ENCODE measurements at places on chromosomes 4 and X.

GRCh38 chrX:110123331-110123782, 120.4 kb downstream of the TMEM164 start:
- DNase-seq: no peak

- DNase-seq: no peak
Measured at GRCh38 chrX:11426712-11427452, 133.7 kb downstream of the AMELX start.

DNA sequence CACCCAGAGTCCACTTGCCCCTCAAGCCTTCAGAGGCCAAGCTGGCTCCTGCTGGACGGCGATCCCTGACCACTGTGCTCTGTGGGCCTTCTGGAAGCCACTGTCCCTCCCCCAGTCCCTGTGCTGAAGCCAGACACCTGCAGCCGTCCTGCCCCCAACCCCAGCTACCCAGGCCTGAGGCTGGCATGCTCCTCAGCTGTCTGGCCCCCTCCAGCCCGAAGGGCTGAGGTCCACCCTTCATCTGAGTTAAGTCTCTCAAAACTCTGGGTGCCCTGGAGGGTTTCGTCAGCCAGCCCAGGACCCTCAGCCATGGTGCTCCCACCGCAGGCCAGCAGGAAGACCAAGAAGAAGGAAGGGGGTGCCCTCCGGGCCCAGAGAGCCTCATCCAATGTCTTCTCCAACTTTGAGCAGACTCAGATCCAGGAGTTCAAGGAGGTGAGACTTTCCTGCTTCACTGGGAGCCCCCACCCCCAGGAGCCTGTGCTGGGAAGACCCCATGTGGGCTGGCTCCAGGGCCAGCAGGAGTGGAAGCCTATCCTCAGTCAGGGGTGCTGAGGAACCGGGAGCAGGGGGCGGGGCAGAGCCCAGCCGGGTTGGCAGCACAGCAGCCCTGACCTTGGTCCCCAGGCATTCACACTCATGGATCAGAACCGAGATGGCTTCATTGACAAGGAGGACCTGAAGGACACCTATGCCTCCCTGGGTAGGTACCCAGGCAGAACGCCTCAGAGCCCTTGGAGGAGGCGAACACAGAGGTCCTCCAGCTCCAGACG, 4.2 kb downstream of the MYL5 start:
- DNase-seq: no peak

GRCh38 chr4:93749292-93749761, 79.2 kb upstream of the ATOH1 start:
- DNase-seq: no peak

GRCh38 chr4:176303938-176304337, 15.8 kb upstream of the SPCS3 start:
- no peak for DNase-seq

- no peak for DNase-seq
Measured at GRCh38 chr4:13529128-13529919, 15.0 kb downstream of the NKX3-2 start.

DNA sequence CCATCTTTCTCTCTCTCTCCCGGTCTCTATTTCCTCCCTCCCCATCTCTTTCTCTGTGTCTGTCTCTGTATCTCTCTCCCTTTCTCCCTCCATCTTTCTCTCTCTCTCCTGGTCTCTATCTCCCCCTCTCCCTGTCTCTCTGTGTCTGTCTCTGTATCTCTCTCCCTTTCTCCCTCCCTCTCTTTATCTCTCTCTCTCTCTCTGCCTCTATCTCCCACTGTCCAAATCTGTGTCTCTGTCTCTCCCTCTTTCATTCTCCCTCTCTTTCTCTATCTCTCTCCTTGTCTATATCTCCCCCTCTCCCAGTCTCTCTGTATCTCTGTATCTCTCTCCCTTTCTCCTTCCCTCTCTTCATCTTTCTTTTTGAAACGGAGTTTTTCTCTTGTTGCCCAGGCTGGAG, 23.6 kb downstream of the IL3RA start:
- no peak for DNase-seq

DNA sequence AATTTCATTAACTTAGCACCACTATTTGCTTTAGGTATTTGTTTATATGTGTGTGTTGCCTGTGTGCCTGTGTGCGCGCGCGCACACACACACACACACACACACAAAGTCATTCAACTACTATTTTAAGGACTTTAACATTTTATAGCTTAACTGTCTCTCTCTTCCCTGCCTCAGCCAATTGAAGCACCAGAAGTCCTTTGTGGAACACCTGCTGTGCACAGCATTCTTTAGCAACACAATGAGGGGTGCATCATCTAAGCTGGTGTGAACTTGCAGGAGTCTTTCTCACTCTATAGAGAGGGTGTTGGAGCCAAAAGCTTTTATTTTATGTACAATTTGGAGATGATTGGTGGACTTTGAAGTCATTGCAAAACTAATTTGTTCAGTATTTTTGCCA, 31.3 kb downstream of the SLIT2 start:
- no peak for DNase-seq

- no peak for DNase-seq
Measured at GRCh38 chrX:13669246-13669737, 16.4 kb downstream of the TCEANC start.

DNA sequence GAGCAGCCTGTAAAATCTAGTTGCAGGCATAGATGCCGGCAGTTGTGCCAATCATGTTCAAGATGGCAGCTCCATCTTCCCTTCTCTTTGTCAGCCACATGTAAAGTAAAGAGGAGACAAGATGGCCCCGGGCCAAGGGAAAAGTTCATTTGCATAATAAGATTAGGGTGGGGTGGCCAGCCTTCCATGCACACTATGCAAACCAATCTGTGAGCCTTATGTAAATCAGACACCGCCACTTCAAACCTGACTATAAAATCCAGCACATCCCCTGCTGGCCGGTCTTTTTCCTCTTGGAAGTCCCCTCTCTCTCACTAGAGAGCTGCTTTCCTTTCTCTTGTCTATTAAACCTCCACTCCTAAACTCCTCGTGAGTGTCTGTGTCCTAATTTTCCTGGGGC, 78.9 kb upstream of the CBR4 start:
- DNase-seq: no peak

- DNase-seq: no peak
Measured at GRCh38 chrX:136731207-136731782, 49.4 kb downstream of the ARHGEF6 start.

- DNase-seq: no peak
Measured at GRCh38 chr4:26126994-26127393, 193.8 kb upstream of the RBPJ start.

DNA sequence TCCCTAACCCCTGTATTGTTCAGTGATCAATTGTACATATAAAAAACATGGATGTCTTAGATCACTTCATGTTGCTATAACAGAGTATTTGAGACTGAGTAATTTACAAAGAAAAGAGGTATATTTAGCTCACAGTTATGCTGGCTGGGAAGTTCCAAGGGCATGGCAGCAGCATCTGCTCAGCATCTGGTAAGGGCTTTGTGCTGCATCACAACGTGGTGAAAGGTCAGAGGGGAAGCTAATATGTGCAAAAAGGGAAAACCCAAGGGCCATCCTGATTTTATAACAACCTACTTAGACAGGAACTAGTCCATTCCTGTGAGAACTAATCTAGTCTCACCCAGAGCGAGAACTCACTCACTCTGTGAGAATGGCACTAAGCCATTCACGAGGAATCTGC, 128.2 kb upstream of the OTUD4 start:
- DNase-seq: no peak

DNA sequence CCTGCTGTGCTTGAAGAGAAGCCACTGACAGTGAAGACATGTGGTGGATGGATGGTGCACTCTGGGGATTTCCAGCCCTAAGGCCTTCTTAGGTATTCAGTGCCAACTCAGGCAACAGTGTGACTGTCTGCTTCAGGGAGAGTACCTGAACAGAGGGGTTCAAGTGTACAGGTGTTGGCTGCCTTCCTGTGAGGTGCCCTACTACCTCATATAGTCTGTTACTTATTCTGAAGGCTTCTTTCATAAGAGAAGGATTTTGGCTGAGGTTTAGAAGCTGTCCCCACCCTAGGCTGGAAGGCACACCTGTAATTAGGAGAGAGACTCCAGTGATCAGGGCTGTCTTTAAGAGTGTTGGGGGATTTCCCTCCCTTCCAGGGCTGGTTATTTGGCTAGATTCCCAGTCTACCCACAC, 1.8 kb downstream of the FTHL17 start:
- DNase-seq: no peak

- DNase-seq: no peak
Measured at GRCh38 chr4:142463206-142463605, 382.9 kb downstream of the INPP4B start.

- DNase-seq: no peak
Measured at GRCh38 chr4:168496834-168497233, at the start of gene PALLD. Gene PALLD, plus strand, starts transcription at chr4:168497052.

- no peak for DNase-seq
Measured at GRCh38 chr4:40923316-40924095, 173.8 kb downstream of the NSUN7 start.

- no peak for DNase-seq
Measured at GRCh38 chrX:31123335-31123734, 51.5 kb upstream of the FTHL17 start.

DNA sequence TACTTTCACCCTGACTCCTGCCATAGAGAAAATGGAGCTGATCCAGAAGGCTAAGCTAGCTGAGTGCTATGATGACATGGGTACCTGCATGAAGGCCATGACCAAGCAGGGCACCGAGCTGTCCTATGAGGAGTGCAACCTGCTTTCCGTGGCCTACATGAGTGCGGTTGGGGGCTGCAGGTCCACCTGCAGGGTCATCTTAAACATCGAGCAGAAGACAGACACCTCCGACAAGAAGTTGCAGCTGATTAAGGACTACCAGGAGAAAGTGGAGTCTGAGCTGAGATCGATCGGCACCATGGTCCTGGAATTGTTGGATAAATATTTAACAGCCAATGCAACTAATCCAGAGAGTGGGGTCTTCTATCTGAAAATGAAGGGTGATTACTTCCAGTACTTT, 438.0 kb downstream of the TMA16 start:
- no peak for DNase-seq

GRCh38 chr4:2485956-2486355, 17.1 kb downstream of the RNF4 start:
- no peak for DNase-seq

DNA sequence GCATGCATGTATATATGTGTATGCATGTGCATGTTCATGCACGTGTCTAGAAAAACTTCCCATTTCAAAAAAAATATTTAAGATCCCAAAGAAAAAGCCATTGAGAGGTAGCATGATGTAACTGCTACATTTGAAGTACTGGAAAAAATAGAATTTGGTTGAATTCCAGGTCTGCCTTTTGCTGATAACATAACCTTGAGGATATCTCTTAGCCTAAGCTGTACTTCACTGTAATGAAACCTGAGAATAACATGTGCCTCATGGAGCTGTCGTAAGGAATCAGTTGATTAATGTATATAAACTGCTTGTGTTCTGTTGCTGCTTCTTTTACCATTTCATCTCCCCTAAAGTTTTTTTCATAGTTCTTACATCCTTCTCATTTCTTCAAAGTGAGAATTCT, 351.8 kb downstream of the GRIA2 start:
- DNase-seq: no peak

- no peak for DNase-seq
Measured at GRCh38 chrX:36087366-36087765, 167.8 kb downstream of the CFAP47 start.

GRCh38 chr4:169397762-169398161, 127.0 kb upstream of the SH3RF1 start:
- DNase-seq: no peak

- no peak for DNase-seq
Measured at GRCh38 chr4:23838131-23838530, 51.7 kb downstream of the PPARGC1A start.

- no peak for DNase-seq
Measured at GRCh38 chr4:151034829-151035228, 19.7 kb upstream of the LRBA start.

DNA sequence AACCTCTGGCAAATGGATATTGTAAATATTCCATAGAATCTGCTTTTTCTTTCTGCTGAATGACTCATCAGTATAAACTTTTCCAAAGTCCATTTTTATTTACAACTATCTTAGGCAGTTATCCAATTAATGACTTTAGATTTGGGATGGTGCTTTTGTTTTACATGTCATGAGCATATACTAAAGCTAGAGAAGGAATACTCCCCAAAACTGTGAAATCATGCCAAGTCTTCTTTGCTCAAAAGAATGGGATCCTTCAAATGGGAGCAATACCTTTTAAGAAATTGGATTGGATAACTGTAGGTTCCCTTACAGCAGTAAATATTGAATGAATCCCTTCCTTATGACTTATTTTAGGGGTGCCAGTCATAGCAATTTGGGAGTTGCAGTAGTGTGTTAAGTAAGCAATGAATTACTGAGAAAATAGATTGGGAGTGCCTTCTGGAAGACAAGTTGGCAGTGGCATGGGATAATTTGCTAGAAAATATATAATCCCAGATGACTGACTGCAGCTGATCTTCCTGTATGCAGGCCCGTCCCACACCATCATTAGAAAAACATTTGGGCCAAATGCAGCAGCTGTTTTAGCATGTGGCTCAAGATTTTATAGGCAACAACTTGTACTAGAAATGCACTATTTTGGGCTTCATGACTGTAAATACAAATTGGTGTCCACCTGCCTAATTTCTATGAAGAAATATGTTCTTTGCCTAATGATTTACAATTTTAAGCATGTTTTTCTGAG, 2.8 kb downstream of the TMPRSS11D start:
- no peak for DNase-seq

DNA sequence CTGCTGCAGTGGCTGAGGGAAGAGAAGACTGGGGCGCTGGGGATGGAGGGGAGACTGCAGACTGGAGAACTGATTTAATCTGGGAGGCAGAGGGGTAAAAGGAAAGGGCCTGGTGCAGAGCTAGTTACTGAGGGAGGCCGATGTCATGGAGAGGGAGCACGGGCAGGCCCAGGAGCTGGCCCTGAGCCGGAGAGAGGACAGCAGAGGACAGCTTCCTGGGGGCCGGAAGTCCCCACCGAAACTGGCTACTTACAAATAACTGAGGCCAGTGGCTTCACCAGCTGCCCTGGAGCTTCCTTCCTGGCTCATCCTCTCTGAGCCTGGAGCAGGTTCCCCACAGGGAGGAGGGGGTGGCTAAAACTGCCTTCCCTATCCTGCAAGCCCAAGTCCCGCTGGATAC, 26.9 kb downstream of the NSG1 start:
- DNase-seq: no peak

DNA sequence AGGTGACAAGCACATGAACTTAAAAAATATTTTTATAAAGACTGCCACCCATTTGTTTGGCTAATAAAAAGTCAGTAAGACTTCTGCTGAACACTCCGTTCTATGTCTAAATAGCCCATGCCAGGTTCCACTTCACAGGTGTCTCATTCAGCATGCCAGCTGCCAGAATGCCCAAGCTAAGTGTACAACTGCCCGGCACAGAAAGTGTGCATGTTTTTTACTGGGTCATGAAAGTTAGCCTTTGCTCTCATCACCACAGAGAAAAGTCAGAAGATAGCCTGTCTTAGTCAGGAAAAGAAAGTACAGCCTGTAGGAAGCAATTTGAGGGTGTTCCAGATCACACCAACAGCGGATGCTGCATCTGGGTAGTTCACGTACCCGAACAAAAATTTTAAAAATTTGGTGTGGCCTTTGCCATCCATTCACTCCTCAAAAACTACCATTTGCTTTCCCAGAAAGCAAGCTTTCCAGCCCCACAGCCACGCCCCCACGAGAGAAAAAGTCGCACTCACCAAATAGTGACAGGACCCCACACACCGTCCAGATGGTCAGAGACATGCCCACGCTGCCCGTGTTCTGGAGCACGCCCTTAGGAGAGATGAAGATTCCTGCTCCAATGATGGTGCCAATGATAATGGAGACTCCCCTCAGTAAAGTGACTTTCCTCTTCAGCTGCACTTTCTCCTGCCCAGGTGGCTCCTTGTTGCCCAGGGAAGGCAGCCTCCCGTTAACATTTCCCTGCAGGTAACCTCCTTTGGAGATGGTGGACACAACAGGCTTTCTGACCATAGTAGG, 671 bp downstream of the SLC7A11 start:
- DNase-seq: no peak
